Stimulated activated CD4-positive, alpha-beta T cell treated with anti-CD3 and anti-CD28 coated beads, Interleukin-2, amount 100 ng/mL, for 4 hours (primary cell): ENCODE measurements at places on chromosomes 3 and 15.

DNA sequence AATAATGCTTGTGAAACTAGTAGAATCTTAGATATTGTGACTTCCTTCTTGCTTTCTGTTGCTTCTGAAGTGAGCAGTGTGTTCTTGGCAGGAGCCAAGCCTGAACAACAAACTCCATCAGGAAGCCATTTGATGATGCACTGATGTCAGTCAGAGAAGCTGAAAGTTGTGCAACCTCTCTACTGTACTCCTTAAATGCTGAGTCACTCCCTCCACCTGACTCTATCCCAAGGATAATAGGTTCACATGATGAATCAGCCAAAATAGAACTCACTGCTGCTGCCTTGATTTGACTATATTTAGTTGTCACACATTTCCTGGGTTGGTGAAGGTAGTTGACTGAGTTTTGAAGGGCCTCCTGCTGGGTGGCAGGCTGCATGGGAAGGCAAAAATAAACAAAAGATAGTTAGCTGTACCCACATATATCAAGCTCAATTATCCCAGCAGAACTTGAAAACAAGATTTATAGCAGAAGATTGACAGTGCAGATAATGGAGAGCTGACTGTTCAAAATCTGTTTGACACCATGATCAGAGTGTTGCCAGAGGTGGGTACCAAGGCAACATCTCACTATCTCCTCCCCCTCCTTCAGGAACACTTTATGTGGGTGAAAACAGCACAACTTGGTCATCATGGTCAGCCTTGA, 328.4 kb upstream of the DPH6 start:
- no peak for DNase-seq

DNA sequence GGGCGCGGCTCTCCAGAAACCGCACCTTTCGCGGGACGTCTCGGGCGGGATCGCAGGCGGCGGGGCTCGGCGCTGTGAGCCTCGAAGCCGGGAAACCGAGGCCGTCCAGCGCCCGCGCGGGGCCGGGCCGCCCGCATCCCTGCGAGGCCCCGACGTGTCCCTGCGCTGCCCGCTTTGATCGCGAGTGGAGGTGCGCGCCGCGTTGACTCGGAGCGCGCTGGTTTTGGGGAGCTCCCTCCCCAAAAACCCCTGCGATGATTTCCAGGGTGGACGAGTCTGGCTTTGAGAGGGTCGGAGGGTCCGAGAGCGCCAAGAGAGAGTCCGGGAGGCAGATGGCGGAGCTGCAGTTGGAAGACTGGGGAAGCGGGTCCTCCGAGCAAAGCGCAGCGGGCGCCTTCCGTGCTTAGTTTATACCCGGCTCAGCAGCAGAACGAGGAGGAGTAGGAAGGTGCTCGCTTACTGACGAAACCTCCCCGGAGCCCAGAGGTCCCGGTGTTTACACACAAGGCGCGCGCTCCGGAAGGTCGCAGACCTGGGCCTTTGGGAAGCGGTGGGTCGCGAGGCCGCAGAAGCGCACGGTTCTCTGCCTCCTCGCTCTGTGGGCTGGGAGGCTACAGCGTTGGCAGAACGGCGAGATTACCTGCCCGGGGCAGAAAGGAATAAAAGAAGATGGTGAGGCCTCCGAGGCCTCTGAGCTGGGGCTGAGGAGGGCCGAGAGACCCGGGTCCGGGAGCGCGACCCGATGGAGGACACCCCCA, 687 bp downstream of the ALDH1A3 start:
- DNase-seq = no peak

DNA sequence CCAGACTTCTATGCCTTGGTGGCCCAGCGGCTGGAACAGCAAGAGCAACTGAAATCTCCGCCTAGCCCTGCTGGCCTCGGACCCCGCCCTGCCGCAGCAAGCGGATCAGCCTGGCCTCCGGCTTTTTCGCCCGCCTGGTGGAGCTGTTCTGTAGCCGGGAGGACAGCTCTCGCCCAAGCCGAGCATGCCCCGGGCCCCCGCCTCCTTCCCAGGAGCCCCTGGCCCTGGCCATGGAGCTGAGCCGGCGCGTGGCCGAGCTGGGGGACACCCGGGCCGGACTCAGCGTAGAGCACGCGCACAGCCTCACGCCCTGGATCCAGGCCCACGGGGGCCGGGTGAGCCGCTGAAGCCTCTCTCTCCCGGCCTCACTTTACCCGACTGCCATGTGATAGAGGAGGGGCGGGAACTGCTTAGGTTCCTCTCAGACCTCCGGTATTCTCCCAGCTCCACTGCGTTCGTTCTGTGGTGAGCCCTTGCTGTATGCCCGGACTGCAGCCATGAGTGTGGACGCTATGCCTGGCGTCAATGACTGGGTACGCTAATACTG, 24.1 kb upstream of the MRPL3 start:
- no peak for DNase-seq

DNA sequence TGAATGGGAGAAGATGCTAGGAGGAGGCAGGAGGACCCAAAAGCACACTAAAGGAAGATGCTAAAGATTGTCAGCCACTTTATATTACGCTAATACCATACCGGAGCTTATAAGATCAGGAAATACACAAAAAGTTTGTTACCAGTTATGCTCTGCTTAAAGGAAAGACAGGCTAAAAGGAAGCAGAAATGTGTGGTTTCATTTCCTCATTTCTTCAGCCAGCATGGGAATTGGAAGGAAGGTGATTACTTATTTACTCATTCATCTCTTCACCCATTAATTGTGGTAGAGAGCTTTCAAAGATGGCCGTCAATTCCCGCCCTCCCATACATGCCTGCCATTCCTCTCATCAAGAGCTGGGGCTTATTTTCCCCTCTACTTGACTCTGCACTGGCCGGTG, 26.7 kb upstream of the TMEM158 start:
- no peak for DNase-seq

GRCh38 chr15:87744815-87745214, 511.7 kb downstream of the NTRK3 start:
- no peak for DNase-seq

DNA sequence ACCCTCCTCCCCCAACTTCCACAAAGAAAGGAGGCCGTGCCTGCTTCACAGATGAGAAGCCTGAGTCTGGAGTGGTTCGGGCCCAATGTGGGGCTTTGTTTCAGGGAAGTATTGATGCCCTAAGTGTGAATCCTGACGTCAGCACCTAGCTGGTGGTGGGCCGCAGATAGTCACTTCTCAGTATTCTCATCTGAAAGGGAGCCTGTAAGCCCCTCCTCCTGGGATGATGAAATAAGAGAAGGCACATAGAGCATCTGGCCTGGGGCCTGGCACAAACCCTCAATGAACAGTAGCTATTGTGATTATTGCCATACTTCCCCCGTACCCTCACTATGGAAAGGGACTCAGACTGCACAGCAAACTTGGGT, 24.8 kb downstream of the LINGO1 start:
- DNase-seq = no peak

GRCh38 chr3:125611908-125612307, 16.6 kb upstream of the OSBPL11 start:
- DNase-seq = no peak

DNA sequence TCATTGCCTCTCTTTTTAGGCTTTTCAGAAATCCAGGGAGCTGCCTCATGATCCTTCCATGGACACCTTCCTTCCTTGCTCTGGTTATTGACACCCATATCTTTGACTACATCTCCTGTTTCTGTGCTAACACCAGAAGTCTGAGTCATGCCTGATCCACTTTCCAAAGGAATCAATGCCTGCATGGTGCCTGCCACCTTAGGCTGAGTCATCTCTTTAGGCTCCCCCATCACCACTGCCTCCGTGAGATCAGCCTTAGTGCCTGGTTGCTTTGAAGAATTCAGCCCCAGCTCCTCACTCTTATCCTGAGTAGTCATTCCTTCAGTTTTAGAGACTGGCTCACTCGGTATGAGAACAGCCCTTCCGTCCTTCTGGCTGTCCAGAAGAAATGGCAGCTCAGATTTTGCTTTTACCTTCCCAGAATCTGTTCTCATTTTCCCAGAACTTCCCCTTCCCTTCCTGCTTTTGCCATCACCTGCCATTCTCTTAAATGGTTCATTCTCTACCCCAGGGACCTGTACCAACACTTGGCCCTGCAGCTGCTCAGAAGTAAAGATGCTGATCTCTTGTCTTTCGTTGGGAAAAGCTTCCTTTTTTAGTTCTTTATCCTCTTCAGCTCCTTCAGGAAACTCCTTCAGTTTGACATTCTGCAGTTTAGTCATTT, 105.3 kb downstream of the MAP4 start:
- no peak for DNase-seq

DNA sequence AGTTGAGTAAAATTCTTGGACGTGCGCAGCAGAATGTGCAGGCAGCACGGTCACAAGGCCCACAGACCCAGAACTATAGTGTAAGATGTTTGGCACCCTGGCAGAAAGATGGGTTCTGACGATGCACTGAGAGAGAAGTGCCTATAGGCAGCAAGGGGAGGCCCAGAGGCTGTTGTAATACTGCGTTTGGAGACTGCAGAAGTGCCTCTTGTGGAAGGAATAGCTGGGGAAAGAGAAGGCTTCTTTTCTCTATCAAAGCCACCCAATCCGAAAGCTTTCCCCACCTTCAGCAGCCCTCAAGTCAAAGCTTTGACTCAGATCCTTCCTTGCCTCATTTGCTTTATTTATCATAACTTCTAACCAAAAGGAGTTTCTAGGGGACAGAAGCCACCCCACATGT, 5.2 kb upstream of the SIN3A start:
- DNase-seq = no peak

GRCh38 chr15:71632576-71633195, 177.7 kb upstream of the NR2E3 start:
- no peak for DNase-seq

DNA sequence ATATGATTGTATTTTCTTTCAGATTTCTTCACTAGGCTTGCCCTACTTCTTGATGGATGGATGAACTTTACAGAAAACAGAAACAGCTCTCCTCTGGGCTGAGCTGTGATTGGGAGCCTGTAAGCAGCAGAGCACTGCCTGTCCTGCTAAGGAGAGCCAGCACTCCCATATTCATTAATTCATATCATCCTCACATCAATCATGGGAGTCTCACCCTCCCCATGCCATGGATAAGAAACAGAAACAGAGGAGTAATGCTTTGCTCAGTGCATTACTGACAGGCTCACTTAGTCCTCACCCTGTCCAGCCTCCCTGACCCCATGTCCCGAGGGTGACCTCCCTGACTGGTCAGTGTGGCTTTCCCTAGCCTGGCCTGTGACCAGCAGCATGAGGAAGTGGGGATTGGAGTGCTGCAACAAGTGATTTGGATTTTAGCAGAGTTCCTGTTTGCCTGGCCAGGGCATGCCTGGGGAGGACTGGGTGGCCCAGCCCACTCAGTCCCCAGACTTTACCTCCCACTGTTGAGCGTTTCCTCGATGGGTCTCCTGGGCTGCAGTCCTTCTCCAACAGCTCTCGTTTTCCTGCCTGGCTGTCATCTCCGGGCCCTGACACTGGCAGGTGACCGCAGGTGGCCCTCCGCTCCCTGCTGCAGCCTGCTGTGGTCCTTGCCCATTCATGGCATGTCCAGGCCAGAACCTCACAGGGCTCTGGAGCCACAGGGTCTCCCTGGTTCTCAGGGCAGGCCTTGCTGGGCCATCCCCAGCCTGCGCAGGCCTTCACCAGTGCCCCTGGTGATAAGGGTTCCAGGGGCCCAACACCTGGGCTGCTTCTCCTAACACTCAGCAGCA, 1.3 kb upstream of the TMIE start:
- no peak for DNase-seq

- no peak for DNase-seq
Measured at GRCh38 chr3:114449271-114450007, 155.6 kb downstream of the TIGIT start.

GRCh38 chr3:112199622-112200316, 66.7 kb upstream of the GCSAM start:
- no peak for DNase-seq

- no peak for DNase-seq
Measured at GRCh38 chr3:50202353-50203112, 2.5 kb upstream of the SLC38A3 start.

- no peak for DNase-seq
Measured at GRCh38 chr15:100229181-100230163, 112.3 kb downstream of the ADAMTS17 start.

DNA sequence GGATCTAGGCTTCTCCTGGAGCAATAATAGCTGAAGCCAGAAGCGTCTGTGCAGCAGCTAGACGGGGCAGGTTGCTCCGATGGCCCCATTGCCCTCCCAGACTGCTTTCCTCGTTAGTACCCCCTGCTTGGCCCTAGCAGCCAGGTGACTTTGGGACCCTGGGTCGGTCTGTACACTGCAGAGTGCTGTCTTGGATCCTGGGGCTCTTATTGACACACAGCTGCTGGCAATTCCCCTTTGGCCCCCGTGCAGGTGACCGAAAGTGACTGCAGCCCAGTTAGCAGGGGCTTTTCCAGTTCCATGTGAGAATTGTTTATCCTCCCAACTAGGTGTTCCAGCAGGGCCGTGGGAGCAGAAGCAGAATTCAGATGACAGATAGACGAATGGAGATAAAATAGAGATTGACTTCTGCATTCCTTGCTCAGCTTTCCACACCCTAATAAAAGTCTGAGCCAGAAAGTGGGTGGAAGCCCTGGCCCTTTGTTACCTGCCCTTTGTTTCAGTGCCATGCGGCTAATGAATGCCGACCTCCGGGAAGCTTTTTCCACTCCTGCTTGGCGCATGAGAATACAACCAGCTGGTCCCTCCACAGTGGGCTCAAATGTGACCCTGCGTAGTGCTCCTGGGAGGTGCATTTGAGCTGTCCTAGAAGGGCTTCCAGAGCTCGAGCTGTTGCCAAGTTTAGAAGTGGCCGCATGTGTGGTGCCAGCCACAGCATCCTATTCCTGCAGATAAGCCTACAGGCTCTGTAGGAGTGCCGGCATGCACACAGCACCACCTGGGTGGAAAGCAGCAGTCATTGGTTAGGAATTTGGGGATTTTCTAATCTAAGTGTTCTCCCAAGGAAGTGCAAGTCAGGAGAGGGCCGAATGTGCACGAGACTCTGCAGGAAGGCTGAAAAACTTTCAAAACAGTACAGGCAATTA, 94.4 kb downstream of the SLCO3A1 start:
- DNase-seq = no peak

DNA sequence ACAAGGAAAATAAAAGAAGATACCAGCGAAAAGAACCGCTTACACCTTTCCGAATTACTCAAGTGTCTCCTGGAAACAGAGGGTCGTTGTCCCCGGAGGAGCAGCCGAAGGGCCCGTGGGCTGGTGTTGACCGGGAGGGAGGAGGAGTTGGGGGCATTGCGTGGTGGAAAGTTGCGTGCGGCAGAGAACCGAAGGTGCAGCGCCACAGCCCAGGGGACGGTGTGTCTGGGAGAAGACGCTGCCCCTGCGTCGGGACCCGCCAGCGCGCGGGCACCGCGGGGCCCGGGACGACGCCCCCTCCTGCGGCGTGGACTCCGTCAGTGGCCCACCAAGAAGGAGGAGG, 325 bp downstream of the ALCAM start:
- no peak for DNase-seq

- DNase-seq = no peak
Measured at GRCh38 chr3:110733045-110733444, 338.6 kb upstream of the NECTIN3 start.

- no peak for DNase-seq
Measured at GRCh38 chr3:127698691-127699415, 26.1 kb downstream of the ABTB1 start.

DNA sequence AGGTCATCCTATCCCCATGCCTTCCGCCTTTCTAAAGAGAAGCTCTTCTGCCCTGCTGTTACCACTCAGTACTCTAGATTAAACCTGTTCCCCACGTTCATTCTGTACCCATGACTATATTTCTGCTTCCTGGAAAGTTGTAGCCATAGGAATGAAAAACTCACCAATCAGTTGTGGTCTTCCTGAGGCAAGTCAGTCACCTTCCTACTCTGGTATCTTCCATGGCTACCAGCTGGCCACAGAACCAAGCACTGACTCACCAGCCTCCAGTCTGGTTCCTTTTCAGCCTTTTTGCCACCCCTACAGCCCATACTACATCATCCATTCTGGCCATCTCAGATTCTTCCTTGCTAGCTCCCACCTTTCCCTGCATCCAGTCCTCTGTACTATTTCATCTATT, 46.4 kb downstream of the TMEM44 start:
- no peak for DNase-seq
